ENCODE measurements at places on chromosomes 12 and 14.

- no peak for DNase-seq
Observed at GRCh38 chr14:21543521-21543960, 17.4 kb upstream of the SALL2 start.

DNA sequence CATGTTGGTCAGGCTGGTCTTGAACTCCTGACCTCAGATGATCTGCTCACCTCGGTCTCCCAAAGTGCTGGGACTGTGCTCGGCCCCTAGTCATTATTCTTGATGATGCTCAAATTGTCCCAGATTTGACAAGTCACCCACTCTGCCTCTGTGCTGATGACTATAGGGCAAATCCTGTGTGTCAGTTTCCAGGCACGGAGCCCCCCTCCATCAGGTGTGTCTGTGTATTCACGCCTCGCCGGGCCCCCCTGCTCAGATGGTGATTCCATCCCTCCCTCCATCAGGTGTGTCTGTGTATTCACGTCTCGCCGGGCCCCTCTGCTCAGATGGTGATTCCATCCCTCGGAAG is 4.3 kb upstream of the GPR132 start:
- DNase-seq, result no peak

GRCh38 chr14:61636779-61637178 is 58.5 kb upstream of the HIF1A start:
- DNase-seq, result no peak

DNA sequence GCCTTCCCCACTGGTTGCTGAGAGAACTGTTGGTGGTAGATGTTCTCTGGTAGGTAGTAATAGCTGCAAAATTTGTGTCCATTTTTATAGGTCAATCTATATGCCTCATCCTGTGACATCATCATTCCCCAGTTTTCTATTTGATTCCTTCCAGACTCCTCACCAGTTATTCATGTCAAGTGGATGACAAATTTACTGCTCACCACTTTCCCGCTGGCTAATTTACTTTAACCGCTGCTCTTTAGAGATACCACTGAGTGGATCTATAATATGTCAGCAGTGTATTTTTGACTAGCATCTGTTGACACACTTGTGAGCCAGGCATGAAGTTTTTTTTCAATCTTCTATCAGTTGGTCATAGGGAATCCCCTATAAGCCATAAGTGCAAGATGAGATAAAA is 24.6 kb downstream of the GPR65 start:
- DNase-seq, result no peak

- DNase-seq, result no peak
Observed at GRCh38 chr14:101129521-101130167, 226.1 kb upstream of the RTL1 start.

- DNase-seq, result peak; percentile 74
Observed at GRCh38 chr12:47085815-47086252, 6.1 kb upstream of the AMIGO2 start.

- DNase-seq, result no peak
Observed at GRCh38 chr12:69278814-69279782, 39.7 kb downstream of the CPSF6 start.

- no peak for DNase-seq
Observed at GRCh38 chr12:43370263-43370662, 181.7 kb downstream of the ADAMTS20 start.

- no peak for DNase-seq
Observed at GRCh38 chr14:100994756-100995330, 91.3 kb upstream of the RTL1 start.

DNA sequence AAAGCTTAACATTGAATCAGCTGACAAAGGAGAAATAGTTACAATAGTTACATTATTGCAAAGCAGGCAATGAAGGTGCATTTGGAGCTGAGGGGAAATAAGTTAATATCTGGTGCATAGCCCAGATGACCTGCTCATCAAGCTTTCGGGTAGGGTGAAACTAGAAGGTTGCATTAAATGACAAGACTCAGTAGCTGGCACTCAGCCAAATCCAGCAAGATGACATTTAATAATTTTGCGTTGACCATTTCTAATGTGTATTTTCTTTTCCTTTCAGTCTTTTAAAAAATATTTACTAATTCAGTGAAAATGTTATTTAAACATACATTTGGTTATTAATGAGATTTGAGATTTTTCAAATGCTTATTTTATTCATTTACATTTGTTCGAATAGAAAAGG is 188.6 kb downstream of the SLC5A8 start:
- DNase-seq, result no peak
